CD4-positive, alpha-beta T cell (primary cell): ENCODE measurements at places on chromosomes 2 and 18.

DNA sequence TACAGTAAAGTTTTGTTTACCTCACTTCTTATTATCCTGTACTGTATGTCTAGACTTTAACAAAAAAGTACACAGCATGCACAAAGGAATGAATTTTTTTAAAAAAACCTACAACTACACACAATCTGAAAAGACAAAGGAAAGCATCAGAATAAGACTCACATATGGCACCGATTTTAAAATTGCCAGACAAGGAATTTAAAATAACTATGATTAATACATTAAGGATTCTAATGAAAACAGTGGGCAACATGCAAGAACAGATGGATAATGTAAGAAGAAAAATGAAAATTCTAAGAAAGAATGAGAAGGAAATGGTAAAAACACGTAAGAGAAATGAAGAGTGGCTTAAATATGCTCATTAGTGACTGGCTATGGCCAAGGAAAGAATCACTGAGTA, 638.2 kb downstream of the FBXO15 start:
- no peak for DNase-seq

DNA sequence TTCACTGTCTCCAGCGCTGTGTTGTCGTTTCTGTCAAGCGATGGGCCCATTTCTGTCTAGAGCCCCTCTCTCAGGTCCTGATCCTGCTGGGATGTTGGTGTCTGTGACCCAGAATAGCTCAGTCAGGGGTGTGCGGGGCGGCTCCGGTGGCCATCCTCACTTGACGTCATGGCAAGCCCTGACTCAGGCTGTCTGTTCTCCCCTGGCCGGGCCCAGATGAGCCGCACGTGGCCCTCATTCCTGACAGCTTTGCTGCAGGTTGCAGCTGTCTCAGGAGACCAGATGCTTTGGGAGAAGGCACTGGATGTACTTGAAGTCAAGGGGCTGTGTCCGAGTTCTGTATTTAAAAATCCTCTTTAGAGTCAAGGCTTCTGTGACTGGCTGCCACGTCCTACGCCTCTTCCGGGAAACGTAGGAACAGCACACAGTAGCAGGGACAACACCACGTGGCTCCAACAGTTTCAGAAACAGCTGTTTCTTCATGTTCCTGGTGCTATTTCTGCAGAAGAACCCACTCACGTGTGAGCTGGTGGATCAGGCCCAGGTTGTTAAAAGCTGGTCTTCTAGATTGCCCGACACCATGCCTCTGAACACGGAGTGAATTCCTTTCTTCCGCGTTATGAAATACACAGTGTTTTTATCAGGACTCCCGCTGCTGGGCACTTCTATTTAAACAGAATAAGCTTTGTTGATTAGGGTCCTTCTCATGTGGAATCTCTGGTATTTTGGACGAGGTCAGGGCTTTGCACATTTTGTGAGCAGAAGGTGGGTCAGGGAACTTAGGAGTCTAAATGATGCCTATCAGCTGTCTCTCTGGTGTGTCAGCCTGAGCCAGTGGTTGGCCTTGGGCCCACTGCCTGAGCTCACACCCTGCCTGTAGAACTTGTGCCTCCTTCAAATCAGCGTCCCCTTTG, 28.3 kb upstream of the NTSR2 start:
- no peak for DNase-seq

DNA sequence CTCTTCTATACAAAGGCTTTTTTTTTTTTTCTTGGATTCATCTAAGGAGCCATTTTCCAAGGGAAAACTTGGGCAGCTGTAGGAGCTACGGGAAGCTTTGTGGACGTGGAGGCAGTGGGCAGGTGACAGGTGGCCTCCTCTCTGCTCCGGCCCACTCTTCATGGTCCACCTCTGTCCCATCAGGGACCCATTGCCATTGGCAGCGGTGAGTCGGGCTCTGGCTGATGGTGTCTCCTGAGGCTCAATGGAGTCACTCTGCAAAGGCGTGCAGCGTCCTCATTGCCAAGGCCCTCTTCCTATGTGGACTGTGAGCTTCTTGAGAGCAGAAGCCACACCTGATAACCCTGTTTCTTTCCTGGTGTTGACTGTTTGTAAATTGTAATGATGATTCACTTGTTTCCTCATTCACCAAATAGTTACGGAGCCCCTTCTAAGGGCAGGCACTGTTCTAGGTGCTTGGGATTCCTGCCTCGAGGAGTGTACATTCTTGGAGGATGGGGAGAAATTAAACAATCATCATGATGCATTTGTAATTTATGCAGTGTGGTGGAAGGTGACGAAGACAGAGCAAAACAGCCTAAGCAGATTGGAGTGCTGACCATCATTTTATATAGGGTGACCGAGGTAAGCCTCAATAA, 240.3 kb upstream of the HS6ST1 start:
- no peak for DNase-seq

DNA sequence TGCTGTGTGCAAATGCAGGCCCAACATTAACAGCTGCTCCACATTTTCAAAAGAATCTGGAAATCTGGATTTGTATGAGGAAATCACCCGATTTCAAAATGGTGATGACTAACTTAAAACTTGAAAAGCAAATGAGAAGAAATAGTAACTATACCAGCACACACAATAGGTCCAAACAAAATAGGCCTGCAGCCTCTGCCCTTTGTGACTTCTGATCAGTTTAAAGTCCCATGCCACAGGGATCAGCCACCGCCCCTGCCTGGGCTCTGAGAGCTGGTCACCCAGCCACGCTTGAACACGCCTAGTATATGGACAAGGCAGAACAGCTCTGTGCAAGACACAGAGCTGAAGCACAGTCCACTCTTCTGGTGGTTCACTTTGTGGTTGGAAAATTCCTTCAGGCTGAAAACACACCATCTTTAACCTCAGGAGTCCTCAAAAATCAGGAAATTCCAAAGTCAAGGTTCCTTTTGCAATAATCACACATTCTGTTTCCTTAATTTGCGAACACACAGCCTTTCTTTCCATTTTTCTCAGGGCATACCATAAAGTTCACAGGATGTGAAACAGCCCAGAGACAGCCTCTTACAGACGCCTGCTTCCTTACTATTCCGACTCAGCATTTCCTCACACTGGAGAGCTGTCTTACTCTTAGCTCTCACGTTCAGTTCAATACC, 150.1 kb upstream of the RIOK3 start:
- no peak for DNase-seq

DNA sequence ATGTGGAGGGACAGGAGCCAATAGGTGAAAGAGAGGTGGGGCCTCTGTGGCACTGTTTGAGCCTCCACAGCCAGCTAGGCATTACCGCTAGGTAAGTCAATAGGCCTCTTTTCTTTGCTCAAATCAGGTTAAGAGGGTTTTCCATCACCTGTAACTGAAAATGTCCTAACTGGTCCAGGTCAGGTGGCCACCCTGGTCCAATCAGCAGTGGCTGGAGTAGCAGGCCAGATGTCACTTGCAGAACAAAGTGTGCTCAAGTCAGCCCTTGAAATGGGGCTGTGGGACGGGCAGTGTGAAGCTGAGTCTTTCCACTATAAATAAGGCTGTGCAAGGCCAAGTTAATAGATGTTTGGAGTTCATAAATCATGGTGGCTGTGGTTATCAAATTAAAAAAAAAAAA, 20.9 kb downstream of the FBXO36 start:
- DNase-seq, result no peak

DNA sequence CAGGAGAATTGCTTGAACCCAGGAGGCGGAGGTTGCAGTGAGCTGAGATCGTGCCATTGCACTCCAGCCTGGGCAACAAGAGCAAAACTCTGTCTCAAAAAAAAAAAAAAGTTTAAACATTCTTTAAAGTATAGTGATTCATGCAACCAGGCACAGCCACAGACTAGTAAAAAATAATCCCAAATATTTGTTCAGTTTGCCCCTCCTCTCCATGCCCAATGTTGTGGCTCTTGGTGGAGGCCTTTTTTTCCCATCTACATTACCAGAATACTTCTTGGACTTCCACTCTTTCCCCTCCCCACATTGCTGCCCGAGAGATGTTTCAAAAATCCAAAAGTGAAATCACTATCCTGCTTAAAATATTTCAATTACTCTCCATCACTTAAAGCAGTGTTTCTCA, 5.1 kb upstream of the MALT1 start:
- DNase-seq, result no peak

- no peak for DNase-seq
Observed at GRCh38 chr2:72112401-72112800, 35.3 kb downstream of the CYP26B1 start.

DNA sequence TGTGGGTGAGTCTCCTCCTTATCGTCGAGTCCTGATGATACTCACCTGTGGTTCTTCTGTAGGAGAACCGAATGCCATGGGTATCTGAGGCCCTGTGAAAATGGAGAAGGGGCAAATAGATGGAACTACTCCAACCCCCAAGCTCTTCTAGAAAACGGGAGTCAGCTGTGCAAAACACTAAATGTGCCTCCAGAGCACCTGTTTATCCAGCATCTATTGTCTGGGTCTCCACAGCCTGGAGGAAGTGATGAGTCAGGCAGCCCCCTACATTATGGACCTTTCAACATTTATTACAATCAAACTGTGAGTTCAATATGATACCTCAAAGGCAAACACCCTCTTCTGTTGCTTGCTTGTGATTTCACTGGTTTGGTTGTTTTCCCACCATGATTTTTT, 9.8 kb upstream of the LRRFIP1 start:
- no peak for DNase-seq

- DNase-seq, result no peak
Observed at GRCh38 chr2:45121236-45121927, 112.1 kb upstream of the SIX2 start.

DNA sequence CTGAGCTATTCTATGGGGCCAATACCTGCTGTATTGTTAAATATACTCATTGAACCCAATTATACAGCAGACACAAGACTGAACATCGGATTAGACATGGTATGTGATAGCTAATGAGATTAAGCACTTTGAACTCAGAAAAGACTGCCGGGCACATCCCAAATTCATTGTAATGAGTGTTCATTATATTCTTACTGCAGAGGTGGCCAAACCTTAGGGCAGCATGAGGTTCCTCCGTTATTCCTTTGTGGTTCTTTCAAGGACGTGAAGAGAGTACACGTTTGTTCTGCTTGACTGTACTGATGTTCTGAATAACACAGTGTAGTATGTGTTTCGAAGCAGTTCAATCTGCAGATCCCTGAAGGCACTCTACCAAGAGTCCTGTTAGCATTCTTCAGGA, 78.4 kb downstream of the KIF5C start:
- no peak for DNase-seq

DNA sequence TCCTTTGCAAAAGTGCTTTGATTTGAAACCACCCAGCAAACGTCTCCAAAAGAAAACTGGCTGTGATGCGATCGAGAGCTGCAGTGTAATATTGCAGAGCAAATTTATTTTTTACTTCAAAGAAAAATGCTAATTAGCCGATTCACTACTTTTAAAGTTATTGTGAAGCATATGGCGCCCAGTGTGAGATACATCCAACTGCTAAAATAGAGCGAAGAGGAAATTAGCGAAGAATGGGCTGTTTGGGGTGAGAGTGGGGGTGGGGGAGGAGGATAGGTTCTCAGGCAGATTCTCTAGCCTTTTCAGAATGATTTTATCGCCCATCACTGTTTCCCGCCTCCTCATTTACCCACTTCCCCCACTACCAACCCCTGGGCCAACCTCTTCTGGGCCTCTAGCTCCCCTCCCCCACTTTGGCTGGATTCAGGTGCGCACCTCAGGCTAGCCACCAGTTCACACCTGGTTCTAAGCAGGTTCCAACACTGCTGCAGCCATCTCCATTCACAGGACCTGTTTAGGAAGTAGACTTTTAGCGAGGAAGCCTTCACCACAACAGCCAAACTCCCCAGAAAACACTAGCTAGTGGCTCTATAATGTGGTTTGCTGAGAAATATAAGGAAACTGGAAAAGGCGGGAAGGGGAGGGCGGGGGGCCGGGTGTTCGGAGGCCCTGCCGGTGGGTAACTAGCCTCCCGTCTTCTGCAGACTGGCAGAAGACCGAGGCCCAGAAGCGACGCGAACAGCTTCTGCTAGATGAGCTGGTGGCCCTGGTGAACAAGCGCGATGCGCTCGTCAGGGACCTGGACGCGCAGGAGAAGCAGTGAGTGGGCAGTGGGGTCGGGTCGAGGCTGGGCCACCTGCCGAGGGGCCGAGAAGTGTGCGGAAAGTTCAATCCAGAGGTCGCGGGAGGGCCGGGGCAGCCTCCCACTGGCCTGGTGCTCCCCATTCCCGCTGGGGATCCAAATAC, 6.0 kb upstream of the OTX1 start:
- DNase-seq, result no peak

- no peak for DNase-seq
Observed at GRCh38 chr2:148968776-148969319, 69.7 kb upstream of the LYPD6B start.

DNA sequence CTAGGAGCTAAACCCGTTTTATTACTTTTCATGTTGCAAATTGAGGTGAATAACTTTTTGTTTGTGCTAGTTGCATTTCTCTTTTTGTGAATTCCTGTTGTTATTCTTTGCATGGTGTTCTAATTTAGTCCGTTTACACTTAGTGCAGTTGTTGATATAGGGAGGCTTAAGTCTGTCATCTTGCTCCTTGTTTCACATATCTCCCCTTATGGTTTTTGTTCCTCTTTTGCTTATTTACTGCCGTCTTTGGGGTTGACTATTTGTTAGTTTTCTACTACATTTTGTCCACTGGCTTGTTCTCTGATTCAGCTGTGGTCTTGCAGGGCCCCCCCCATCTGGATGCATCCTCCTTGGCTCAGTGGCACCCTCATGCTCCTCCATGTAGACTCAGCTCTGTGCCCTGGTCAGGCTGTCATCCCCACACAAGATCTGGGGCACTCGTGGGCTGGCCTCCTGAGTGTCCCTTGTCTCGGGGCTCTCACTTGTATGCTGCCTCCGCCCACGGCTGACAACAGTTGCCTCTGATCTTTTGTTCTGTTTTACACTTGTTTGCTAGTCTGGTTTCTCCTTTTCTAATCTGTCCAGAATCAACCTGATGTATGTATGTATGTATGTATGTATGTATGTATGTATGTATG, 42.9 kb upstream of the ASB1 start:
- no peak for DNase-seq

GRCh38 chr2:234451852-234452625, 44.8 kb downstream of the ARL4C start:
- DNase-seq, result no peak

DNA sequence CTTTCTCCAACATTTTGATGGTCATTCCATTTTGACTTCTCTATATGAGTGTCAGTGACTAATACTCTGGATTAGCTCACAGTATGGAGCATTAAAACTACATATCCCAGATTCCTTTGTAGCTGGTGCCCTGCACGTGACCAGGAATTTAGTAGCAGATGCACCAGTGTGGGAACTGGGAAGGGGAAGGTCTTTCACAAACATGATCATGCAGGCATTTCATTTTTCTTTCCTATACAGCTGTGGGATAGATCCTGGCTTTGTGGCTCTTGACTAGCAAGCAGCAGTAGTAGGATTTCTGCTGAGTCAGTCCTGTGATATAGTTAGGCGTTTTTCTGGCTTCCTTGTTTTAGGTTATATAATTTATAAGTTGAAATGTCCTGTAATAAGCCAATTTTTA, 971.0 kb upstream of the CDH2 start:
- DNase-seq, result no peak

DNA sequence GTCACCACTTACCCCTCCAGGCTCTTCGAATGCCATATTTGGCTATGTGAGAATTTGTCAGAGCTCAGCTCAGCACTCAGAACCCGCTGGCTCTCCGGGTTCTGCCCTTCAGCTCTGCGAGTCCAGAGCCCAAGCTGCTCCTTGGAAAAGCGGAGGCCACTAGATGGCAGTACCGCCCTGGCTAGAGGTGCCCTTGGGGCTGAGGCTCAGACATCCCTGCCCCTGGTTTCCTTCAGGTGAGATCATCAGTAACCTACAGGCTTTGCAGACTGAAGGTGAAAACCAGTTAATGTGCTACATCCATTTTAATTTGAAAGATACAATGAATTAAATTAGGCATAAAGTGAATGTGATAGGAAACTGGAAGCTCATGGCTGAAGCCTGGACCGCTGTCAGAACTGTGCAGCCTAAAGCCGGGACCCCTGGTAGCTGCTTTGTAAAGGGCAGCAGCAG, 285.6 kb downstream of the AGAP1 start:
- peak; percentile 29 for DNase-seq
